ENCODE measurements at places on chromosomes 4 and X.

DNA sequence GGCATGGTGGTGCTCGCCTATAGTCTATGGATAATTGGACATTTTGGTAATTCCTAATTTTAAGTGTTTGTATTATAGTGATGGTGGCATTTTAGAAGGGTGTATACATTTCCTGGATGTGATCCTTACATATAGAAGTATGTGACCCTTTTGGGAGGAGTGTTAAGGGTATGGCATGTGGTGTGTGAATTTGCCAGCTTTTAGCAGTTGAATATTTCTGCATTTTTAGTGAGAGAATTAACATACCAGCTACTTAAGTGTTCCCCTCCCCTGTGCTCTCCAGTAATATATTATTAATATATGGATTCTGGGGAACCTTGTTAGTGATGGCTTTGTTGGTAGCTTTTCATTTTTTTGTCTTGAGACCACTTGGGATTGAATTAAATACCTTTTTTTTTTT is 55.3 kb downstream of the STAG2 start:
- no peak for DNase-seq

GRCh38 chr4:151667048-151667447 is 93.8 kb downstream of the GATB start:
- DNase-seq, result no peak

DNA sequence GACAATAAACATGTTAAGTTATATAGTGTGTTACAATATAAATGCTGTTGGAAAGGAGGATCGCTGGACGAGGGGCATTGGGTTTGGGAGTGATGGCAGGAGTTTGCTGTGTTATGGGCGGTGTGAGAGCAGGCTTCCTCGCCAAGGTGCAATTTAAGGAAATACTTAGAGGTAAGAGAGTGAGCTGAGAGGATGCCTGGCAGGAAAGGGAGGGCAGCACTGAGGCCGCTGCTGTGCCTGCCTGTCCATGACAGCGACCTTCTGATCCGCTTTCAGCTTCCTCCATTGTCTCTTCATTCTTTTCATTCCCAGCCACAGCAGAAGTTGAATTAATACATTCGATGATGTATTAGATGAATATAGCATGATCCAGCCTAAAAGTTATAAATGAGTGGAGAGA is 41.2 kb upstream of the TBC1D14 start:
- DNase-seq, result no peak

DNA sequence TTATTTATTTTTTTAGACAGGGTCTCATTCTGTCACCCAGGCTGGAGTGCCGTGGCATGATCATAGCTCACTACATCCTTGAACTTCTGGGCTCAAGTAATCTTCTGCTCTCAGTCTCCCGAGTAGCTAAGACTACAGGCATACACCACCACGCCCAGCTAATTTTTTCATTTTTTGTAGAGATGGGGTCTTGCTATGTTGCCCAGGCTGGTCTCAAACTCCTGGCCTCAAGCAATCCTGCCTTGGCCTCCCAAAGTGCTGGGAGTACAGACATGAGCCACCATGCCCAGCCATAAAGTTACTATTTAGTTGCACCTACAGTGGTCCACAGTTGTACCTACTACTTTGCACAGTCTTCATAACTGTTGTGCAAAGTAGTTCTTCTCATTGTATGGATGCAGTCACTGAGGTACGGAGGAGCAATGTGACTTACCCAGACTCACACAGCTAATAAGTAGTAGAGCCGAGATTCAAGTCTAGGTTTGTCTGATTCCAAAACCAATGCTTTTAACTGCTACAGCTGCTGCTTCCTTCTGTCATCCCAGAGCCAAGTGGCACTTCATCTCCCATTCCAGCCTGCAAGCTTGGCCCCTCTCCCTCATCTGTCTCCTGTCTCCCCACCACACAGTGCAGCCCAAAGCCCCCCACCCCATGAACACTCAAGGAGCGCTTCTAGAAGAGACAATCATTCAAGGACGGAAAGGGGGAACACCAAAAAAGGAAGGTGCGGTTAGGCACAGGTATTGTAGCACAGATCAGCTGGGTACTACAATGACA is 24.0 kb upstream of the IQSEC2 start:
- no peak for DNase-seq

DNA sequence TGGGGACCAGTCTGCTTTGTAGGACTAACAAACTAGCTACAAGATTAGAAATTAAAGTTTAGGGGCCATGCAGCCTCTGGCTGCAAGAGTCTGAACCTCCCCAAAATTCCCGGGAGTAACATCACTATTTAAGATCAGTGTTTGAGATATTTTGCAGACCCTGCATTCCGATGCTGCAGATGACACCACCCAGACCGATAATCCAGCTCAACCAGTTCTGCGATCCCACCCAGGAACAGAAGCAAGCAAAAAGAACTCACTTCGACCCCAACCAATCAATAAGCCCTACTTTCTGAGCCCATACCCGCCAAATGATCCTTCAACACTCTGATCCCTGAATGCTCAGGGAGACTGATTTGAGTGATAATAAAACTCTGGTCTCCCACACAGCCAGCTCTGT is 877.8 kb downstream of the FAT4 start:
- DNase-seq, result no peak

DNA sequence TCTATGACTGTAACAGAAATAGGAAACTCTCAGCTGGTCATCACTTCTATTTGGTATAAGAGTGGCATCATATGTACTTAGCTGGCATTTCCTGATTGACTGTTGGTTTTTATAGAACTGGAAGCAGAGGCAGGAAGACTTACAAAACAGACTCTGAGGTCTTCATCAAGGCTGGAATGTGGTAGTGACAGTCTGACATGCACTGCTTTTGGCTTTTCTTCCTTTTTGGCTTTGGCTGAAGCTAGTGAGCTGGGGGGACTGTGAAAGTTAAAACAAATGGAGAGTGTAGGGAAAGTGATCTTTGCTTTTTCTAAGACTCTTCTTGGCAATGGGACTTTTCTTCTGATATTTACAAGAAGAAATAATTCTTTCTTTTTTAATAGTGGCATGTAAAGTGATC is 121.1 kb upstream of the SLC4A4 start:
- no peak for DNase-seq

- DNase-seq, result no peak
Measured at GRCh38 chr4:76562161-76562560, 127.1 kb downstream of the SHROOM3 start.

DNA sequence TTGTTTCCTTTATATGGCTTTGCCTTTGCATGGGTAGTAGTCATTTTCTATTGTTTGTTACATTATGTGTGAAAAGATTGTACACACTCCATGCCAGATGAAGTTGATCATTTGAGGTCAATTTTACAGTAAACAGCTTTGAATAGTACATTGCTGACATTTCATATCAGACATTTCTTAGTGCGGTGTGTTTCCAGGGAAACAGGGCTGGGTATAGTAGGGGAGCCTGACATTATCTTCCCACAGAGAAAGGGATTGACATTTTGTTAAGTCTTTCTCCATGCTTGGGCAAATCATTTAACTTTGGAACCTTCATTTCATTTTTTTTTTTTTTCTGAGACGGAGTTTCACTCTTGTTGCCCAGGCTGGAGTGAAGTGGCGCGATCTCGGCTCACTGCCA is 5.0 kb downstream of the FUNDC2 start:
- DNase-seq, result no peak

- no peak for DNase-seq
Measured at GRCh38 chr4:118783887-118784286, 52.0 kb downstream of the SEC24D start.

GRCh38 chr4:156889616-156890594 is 81.7 kb downstream of the PDGFC start:
- no peak for DNase-seq

GRCh38 chr4:4675641-4676040 is 133.8 kb upstream of the STX18 start:
- no peak for DNase-seq

DNA sequence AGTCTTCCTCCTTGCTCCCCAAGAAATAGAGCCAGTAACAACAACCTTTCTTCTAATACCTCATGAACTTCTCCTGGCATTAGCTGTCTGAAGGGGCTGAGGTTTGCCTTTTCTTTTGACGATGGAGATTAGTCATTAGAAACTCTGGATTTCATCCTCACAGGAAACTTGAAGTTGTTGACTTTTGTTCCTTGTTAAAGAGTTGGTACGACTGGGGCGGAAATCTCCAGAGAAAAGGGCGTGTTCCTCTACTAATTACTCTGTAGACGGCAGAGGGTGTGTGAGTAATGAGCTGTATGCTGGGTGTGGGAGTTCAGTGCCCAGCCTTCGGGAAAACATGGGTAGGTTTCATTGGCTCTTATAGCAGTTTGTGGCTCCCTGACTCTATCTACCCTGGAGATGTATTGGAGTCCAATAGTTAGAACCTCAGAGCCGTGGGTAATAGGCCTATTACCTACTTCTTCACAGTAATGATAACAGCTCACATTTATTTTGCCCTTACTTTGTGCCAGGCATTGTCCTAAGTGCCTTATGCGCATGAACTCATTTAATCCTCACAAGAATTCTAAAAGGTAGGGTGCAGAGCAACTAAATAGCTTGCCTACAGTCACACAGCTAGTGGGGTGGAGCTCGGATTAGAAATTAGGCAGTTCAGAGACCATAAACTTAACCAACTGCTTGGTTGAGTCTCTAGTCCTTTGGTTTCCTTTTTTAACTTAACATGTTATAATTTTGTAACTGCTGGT is 23.4 kb downstream of the TMEM164 start:
- no peak for DNase-seq

- no peak for DNase-seq
Measured at GRCh38 chr4:40745285-40745984, 4.3 kb upstream of the NSUN7 start.

DNA sequence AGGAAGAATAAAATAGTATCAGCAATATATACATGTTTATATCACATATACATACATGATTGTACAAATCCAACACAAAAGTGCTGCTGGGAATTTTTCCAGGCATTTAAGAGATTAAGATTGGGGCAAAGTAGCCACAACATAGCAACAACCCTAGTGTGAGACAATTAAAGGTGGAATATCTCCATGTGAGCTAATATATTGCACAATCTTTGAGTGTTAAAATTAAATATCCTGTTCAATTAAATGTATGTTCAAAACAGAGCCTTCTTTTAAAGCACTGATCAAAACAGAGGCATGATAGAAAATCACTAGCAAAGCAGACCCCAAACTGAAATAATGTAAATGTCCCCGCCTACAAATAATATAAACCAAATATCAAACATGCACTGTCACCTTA is 97.6 kb downstream of the GABRB1 start:
- DNase-seq, result no peak

- DNase-seq, result no peak
Measured at GRCh38 chrX:23826216-23826615, 43.2 kb downstream of the SAT1 start.

DNA sequence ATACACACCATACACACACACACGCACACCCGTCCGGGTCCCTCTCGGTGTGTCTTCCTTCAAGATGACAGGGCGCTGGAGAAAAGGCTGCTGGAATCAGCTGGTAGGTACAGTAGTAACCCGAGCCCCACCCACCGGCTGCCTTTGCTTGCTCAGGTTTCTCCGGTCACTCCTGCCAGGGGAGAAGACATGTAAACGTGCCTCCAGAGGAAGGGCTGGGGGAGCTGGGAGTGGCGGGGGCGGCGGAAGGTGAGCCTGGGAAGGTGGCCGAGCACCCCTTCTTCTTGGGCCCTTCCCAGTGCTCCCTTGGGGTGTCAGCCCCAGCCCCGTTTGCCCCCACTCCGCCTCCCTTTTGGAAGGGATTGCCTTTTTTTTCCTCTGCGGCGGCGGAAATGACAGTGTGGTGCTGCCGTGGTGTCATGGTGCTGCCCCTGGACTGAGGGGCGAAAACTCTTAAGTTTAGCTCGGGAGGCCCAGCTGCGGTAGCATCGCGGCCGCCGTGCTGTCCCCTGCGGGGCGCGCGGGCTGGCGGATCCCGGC is at the start of gene MID2:
Gene MID2, plus strand, starts transcription at position 169 of the 540 bp plus-strand sequence. CDS start 561 bp downstream, outside the sequence.
- peak; percentile 58 for DNase-seq

GRCh38 chr4:55398461-55398860 is 2.7 kb downstream of the TMEM165 start:
- DNase-seq, result no peak

GRCh38 chr4:185903205-185903604 is 91.2 kb upstream of the SORBS2 start:
- no peak for DNase-seq

GRCh38 chrX:68115371-68115770 is 317.9 kb downstream of the OPHN1 start:
- no peak for DNase-seq

DNA sequence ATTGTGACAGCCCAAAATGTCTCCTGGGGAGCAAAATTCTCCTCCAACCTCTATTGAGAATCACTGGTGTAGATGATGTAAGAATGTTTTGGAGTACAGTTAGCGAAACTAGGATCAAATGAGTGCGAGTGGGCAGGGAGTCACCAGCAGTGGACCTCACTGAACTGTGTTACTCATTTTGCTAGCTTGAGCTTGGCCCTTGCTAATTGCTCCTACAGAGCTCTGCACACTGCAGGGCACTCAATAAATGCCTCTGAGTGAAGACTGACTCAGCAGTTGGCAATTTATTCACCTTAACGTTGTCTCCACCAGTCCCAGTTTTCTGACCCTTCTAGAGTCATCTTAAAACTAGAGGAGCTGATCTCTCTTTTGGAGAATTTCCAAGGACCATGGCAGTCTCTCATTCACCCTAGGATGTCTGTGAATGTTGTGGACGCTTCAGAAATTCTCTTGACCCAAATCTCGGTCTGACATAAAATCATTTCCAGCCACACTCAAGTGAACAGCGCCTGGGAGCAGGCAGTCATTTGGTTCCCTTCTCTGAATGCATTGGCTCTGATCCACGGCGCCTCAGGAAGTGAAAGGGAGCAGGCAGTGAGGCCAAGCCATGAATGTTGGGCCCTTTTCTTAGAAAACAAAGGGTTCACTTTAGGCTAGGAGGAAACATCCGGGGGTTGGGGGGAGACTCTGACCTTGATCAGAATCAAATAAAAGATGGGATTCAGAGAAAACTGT is 148.1 kb downstream of the NWD2 start:
- no peak for DNase-seq

GRCh38 chrX:153866302-153867019 is 19.5 kb downstream of the L1CAM start:
- no peak for DNase-seq

GRCh38 chr4:107818301-107818910 is 6.3 kb upstream of the SGMS2 start:
- DNase-seq, result no peak

DNA sequence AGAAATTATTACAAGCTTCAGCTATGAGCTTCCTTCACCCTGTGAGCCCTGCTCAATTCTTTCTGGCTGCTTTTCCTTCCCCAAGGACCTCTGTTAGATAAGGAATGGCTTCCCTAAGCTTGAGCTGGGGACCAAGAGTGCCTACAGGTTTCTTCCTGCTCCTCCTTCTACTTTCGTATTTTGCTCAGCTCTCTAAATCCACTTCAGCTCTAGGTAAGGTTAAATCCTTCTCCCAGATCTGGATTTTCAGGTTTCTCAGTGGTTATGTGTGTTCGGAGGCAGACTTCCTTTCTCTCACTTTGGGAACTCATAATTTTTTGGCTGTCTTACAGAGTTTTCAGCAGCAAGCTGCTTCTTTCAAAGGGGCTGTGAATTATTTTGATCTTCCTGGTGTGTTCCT is 21.9 kb upstream of the ZDHHC15 start:
- DNase-seq, result no peak

DNA sequence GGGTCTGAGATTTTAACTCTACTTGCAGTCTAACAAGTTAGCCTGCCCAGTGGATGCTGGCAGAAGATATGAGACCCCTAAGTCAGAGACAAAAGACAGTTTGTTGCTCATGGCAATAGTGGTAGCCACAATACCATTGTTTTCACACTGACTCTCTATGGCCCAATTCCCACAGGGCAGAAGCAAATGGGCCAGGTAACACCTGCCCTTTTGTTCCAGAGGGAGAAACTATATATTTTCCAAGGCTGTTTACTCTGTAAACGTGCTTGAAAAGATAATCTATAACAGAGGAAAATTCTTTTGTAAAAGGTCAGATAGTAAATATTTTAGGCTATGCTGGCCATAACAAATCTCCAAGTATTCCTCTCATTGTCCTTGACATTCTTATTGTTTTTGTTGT is 57.2 kb upstream of the NPNT start:
- no peak for DNase-seq
